ENCODE measurements at places on chromosomes 3 and 15. TPM values are rescaled to one million over a fixed set of nuclear protein-coding genes. Genes with fewer than 3 reads are reported as not detected.

The SCAANT1 gene
- not detected for total RNA-seq

The FGD5 gene
- not detected for total RNA-seq

The MASP1 gene
- total RNA-seq: not detected

The MYNN gene
- 18.2 TPM for total RNA-seq

The ERICH6 gene
- not detected for total RNA-seq

The TIGIT gene
- 213 TPM for total RNA-seq

The C3orf85 gene
- not detected for total RNA-seq

Data from activated CD8-positive, alpha-beta memory T cell treated with anti-CD3 and anti-CD28 coated beads for 36 hours (primary cell).